ENCODE measurements at places on chromosomes 1 and 21.

DNA sequence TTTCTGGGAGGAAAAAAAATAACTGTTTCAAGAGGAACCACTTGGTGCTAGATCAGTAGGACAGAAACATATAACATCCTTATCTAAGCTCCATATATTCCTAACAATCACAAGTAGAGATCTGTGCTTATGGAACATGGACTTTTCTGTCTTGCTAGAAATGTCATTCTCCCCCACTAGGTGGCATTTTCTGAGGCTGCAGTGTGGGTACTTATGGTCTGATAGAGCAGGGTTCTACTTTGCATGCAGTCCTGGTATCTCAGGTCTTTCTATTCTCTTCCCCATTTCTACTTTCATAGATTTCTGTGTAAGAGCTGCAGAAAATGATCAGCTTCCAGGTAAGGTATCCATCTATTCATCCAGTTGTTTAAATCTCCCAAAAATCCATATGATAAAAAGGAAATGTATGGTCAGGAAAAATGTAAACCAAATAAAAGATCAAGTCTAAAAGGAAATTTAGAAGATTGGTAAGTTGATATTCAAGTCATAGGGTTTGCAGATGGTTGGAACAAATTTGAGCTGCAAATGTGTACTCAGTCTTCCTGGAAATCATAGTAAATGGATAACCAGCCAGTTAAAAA lies 1.5 kb downstream of the ZNF684 start:
- peak; percentile 74 for DNase-seq

DNA sequence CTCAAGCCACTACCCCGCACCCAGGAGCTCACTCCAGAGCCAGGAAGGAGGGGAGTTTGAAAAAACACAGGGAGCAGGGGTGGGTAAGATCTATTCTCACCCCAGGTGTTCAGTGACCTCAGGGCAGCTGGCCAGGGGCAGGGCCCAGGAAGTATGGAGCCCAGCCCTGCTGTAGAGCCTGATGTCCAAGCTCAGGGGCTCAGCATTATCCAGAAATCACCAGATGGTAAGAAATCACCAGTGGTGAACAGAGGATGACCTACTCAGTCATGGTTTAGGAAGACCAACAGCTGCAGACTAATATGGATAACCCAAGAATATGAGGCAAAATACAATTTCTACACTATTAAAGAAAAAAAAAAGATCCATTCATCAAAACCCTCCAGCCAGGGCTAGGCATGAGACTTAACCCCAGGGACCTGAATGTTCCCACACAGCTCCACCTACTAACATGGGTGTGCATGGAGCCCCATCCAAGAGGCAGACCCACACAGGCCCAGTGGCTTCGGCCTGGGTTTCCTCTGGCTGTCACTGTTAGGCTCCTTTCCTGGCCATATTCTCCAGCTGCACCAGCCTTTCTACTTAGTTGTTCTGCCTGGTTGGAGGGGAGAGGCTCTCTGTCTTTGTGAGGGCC lies 67.6 kb downstream of the KCNN3 start:
- no peak for DNase-seq

- no peak for DNase-seq
Observed at GRCh38 chr1:79817031-79817560, 810.6 kb upstream of the ADGRL4 start.

DNA sequence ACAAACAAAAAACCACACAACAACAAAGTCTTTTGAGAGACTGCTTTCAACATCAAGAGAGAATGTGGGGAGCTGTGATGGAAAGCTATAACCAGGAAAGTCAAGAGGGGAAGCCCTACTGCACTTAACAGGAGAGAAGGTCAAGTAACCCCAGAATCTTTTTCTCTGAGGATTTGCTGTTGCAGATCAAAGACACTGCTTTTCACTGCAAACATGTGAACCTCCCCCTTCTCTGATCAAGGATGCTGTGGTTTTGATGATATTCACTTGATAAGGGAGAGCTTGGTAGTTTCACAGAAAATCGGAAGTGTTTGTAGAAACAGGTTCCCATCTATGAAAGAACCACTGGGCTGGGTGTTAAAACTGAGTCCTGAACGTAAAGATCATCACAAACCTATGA lies 4.8 kb downstream of the ETV3 start:
- no peak for DNase-seq

DNA sequence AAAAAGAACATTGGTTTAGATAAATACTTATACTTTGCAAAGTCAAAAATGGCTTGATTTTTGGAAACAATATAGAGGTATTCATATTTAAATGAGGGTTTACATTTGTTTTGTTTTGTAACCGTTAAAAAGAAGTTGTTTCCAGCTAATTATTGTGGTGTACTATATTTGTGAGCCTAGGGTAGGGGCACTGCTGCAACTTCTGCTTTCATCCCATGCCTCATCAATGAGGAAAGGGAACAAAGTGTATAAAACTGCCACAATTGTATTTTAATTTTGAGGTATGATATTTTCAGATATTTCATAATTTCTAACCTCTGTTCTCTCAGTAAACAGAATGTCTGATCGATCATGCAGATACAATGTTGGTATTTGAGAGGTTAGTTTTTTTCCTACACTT lies 65.3 kb upstream of the SAMD13 start:
- no peak for DNase-seq

DNA sequence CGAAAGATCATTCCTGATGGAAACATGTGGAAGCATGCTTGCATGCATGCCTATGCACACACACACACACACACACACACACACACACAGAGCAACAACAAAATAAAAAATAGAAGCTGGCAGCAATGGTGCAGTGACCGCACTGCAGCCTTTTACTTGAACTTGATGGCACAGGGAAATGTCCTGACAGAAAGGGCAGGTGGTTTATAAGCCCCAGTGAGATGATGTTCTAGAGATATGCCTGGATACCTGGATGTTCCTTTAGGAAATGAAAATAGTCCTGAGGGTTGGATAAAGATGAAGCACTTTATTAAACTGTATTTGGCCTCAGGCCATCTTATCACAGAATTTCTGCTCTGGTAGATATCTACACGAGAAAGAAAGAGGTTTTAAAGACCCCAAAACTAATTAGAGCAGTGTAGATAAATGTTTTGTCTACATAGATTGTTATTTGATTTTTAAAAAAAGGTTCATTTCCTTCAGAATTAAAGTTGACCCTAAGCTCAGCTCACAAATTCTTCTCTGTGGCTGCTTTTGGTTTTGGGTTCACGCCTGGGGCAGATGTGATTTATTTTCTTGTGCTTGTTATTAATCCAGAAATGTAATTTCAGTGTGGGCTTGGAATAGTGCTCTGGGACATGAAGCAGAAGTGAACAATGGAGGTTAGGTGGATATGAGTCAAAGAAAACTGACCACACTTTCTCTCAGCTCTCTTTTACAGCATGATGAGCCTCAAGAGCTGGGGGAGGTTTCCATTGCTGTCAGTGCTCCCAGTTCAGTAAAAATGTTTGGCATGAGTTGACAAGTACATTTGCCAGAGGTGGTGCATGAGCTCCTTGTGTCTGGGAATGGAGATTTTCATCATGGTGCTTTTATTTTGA lies 22.9 kb downstream of the ADAM30 start:
- no peak for DNase-seq

DNA sequence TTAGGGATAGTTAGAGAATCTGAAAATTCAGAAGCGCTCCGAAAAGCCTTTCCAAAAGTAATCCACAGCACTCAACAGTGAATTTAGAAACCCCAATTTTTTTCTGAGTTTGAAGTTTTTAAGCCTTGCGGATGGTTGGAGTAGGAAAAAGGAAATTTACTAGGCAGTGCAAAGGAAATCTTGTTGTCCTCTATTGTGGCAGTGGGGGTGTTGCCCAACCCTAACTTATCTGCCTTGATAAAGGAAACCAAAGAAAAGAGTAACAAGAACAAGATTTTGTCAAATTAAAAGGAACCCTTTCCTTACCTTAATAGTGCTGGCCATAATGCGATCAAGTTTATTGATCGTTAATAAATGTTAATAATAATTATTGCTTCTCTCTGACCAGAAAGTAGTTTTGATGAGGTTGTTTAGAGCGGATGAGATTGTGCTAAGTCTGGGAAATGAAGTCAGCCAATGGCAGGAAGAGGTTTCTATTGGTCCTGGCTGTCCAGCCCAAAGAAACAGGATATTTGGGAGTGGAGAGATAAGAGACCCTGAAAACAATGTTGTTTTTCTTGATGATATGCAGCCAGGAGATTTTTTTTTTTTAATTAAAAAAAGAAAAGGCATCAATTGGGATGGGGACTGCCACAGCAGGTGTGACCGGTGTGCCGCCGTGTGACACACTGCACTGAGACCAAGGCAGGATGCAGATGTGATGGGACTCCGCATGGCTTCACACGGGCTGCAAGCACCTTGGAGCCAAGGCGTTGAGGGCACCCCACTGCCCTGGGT lies at the start of gene ERG:
ERG (minus strand) TSS at position 421 of the 777 bp plus-strand sequence; CDS start at position 324, 97 bp downstream.
- no peak for DNase-seq

- DNase-seq, result no peak
Observed at GRCh38 chr1:204499511-204500468, 5.2 kb upstream of the PIK3C2B start.

DNA sequence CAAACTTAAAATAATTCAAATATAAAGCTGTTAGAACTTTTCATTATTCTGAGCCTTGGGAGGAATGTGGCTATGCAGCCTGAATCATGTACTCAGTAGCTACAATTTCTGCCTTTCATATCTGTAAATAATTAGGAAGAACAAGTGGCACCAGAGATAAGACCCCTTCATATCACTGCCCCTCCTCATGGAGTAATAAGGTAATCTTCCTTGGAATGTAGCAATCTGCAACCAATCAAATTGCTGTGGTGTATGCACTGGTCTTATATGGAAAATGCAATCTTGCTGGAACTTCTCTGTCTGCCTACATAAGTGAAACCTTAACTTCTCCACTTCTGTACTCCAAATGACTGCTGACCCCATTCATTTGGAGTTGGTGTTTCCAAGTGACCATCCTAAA lies 104.4 kb upstream of the VANGL1 start:
- DNase-seq, result no peak

DNA sequence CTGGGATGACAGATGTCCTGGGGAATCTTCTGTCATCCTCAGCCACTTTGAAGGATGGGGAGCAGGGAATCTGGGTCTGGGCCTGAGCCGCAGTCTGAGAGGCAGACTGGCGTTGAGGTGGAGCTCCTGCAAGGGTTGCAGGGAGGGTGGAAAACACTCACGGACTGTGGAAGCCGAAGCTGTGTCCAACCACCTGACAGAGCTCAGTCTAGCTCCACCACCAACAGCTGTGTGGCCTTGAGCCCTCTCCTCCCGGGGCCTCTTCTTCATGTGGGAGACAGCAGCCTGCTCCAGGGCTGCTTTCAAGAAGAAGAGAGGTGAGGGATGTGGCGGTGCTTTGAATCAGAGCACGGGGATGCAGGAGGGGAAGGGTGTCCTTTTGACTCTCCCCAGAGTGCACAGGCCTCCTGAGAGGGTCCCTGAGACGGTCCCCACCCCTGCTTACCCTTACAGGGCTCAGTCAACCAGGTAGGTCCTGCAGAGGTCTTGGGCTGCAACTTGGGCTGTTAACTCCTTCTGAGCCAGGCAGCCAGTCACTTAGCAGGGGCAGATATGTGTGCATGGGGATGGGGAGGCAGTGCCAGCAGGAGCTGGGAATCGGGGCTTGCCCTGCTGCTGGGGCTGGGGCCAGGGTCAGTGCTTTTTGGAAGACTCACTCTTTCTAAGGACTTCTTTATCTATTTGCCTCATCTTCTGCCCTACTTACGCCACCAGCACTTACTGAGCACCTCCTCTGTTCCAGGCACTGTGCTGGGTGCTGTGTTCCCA lies 216.3 kb downstream of the PTPRU start:
- DNase-seq, result no peak

- no peak for DNase-seq
Observed at GRCh38 chr1:210949489-210949888, 184.5 kb downstream of the KCNH1 start.

DNA sequence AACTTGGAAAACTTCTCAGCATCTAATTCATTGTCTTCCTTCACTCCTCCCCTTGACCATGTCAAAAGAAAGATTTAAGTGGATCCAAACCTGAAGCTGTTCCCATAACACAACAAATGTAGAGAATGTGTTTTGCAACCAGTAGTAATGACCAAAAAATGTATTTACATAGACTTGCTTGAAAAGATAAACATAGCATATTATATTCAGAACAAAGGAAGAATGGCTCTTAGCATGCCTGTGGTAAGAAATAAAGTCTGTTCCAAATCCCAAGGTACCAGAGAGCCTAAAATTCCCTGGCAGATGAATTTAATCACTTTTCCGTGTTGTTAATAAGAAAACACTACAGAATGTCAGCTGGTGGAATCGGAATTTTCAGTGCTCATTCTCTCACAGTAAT lies 36.8 kb downstream of the FMO3 start:
- no peak for DNase-seq
